ENCODE measurements at places on chromosomes 7 and 10.

DNA sequence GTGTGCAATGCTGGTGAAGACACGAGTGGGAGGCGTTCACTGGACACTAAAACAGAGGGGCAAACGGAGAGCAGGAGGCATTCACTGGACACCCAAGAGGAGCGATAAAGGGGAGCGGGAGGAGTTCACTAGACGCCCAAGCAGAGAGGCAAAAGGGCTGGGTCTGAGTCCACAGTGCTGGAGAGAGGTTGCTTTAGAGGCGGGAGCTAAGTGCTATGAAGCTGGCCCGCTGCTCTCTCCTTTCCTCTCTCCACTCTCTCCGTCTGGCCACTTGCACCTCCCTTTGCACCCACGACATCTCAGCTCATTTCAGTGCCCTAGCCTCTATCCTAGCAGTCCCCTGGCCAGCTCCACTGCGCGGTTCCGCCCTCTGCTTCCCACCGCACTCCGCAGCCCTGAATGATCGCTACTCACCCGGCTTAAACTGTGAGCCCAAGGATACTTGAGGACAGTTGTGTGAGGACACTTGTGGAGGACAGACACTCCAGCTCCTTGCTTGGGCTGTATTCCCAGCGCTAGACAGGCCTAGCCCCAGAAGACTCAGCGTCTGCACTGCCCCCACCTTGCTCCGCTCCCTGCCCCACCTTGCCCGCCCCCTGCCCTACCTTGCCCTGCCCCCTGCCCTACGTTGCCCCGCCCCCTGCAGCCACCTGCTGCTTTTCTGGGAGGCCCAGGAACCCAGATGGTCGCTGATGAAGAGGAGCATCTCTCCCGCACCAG lies 78.8 kb upstream of the CPXM2 start:
- DNase-seq = no peak

GRCh38 chr7:88115258-88115796 lies 104.5 kb downstream of the SRI start:
- no peak for DNase-seq

GRCh38 chr7:42934291-42934690 lies 2.1 kb downstream of the MRPL32 start:
- no peak for DNase-seq

DNA sequence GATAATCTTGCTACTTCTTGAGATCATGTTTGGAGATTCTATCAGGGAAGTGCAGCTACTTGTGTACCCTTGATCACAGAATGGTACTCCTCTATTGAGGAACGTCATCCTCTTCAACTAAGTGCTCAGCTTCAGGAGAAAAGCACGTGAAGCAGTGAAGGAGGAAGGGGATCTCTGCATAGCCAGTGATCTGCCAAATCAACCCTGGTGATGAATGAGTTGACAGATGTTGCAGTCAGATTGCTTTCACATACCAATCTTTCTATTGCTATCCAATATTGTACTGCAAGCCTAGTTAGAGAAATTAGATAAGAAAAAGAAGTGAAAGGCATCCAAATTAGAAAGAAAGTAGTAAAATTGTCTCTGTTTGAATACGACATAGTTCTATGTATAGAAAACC lies 309.4 kb downstream of the TWIST1 start:
- no peak for DNase-seq

- no peak for DNase-seq
These were observed 86.6 kb upstream of the LEP start for GRCh38 chr7:128154504-128154903.

GRCh38 chr7:34109936-34110780 lies 204.8 kb downstream of the BMPER start:
- no peak for DNase-seq

DNA sequence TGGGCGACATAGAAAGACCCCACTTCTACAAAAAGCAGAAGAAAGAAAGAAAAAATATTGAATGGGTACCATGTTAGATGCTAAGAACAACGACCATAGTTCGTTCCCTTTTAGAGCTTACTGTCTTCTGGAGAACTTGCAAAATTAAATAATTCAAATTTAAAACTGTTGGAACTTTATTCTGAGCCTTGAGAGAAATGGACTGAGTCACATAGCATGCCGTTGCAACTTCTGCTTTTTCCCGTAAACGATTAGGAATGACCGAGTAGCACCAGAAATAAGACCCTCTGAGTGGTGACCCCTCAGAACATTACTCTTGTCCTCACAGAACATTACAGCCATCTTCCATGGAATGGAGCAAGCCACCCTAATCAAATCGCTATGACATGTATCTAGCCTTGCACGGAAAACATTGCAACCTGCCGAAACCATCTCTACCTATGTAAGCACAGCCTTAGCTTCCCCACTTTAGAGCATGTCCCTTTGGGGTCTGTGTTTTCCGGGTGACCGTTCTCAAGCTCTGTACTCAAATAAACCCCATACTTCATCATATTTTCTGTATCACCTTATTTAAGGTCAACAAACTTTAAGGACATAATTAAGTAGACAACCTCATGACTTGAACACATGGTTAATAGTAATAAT lies 179.1 kb downstream of the PRKCQ start:
- no peak for DNase-seq

DNA sequence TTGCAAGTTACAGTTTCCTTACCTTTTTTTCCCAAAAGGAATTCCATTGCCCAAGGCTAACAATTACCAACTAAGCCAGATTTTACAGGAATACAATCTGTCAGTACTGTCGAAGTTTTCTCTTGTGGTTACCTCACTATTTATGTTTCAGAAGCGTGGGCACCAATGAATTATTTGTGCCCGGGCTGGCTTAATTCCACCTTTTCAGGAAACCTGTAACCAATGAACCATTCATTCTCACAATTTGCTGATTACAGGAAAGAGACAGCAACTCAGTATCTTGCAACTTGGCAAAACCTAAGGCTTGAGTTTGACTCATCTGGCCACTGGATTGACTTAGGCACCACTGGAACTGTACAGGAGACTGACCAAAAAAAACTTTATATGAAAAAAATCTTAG lies 485.6 kb downstream of the INHBA start:
- DNase-seq = no peak

DNA sequence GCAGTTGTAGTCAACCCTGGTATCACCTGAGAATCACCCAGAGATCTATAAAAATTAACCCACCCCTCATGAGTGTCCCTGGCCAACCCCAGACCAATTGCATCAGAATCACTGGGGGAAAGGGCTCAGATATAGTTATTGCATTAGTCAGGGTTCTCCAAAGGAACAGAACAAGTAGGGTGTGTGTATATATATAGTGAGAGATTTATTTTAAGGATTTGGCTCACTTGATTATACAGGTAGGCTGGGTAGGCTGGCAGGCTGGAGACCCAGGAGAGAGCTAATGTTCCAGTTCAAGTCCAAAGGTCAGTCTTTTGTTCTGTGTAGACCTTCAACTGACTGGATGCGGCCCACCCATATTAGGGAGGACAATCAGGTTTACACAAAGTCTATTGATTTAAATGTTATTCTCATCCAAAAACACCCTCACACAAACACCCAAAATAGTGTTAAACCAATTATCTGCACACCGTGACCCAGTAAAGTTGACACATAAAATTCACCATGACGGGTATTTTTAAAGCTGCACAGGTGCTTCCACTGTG lies 372.9 kb upstream of the NFE2L3 start:
- DNase-seq = no peak

GRCh38 chr10:1567152-1567551 lies 170.2 kb downstream of the ADARB2 start:
- no peak for DNase-seq

GRCh38 chr10:43863859-43864591 lies 215.3 kb upstream of the ZNF32 start:
- DNase-seq = no peak

DNA sequence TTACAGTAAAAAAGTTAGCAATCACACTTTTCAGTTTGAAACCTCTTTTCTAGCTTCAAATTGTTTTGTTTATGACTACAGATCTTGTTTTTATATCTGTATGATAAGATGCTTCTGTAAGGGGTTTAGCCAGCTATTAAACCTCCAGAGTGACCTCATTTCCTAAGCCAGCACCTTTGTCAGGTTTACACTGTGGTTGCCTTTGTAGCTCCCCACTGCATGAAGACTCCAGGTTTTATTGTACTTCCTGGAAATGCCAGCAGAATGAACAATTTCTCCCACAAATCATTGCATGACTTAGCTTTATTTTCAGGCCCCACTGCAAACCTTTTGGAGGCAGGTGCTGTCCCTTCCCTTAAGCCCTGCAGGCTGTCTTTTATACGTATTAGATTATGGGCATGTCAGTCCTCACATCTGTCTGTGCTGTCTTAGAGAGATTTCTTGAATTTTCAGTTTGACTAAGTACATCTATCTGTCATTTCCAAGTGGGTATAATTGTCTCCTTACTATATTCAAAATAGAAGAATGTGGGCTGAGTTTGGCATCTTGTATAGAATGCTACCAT lies 8.2 kb upstream of the AGR3 start:
- no peak for DNase-seq

DNA sequence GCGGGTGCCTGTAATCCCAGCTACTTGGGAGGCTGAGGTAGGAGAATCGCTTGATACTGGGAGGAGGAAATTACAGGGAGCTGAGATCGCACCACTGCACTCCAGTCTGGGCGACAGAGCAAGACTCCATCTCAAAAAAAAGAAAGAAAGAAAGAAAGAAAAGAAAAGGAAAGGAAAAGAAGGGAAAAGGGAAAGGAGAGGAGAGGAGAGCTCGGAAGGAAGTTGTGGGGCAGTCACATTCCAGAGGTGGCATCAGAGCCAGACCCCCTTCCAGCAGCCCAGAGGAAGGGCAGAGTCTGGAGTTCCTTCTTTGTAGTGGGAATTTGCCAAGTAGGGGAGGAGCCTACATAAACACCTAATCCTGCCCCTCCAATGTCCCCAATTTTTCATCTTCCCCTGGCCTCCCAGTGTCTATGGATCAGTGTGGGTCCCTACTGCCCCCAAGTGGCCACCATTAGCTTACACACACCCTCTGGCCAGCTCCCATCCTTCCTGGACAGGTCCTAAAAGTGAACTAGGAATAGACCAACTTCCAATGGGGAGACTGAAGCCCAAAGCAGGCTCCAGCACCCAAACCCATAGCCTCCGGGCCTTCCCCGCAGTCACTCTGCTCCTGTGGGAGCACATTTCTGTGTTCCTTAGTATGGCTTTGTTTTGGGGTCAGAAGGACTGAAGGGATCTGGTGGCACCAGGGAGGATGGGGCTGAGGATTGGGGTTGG lies 39.6 kb upstream of the HSPB1 start:
- DNase-seq = no peak

GRCh38 chr7:71389976-71390375 lies 258.0 kb downstream of the GALNT17 start:
- no peak for DNase-seq

GRCh38 chr7:4957847-4958476 lies 1.0 kb downstream of the MMD2 start:
- no peak for DNase-seq

- DNase-seq = no peak
These were observed 67.4 kb downstream of the VWC2 start for GRCh38 chr7:49840751-49841405.

DNA sequence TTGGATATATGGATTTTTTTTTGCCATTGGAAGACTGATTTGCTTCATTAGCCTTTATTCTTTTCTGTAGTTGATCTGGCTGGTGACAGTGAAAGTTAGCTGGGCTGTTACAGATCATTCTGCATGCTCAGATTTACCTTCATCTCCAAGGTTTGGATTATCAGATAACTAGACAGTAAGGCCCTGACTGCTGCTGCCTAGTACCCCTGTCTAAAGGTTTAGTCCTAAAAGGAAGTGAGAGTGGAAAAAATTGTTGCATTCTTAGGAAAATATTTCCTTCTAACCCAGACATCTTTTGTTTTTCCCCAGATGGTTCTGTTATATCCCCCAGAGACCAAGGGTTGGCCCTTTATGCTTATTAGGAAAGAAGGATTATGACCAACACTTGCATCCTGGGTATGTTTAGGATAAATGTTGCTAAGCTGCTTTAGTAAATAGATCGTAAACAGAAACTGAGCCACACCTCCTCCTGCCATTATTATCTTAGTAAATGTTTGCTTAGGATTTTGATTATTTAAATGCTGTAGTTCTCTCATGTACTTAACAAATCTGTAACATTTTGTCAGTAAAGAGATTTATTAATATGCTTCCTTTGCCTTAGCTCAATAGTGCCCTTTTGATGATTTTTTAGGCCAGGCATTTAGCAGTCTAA lies 44.4 kb downstream of the MCU start:
- no peak for DNase-seq

DNA sequence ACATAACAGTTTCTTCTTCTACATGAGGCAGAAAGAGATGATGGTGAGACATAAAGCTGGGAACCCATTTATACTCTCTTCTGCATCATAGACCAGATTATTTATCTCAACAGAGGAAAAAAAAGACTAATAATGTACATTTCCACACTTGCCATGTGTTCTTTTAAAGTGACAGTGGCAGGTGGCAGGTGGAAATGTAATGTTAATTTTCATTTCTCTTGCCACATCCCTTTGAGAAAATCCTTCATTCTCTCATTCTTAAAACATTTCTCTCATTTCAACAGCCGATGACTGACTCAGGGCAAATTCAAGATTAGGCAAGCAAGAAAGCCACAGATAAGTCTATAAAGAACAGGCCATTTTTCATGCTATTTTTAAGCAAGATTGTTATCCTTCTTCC lies 635.6 kb upstream of the SORCS1 start:
- no peak for DNase-seq

DNA sequence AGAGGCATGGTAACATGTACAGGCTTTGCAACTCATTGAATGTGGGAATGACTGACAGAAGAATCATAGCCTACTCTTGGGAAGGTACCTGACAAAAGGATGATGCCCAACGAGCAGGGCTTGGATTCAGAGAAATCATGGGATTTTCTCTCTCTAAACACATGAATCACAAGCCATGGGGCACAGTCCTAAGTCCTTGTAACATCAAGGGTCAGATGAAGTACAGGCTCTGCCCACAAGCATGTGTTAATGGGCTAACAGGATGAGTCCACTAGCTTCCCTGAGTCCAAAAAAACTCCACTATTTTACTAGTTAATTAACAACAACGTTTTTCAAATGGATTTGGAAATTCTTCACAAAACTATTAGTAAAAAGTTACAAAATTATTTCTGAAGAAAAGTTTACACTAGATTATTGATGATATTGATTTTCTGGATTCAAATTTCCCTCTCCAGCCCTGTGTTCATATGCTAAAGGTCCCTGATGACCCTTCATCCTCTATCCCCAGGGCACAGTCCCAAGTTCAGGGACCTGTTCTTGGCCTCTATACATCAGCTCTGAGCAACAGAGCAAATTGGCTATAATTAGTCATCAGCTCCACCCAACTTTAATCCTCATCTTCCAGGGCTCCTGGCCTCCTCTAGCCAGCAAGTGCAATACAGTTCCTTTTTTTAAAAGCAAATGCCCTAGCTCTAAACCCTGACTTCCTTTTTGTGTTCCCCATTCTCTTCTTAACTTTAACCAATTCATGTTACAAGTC lies 99.8 kb downstream of the GSAP start:
- no peak for DNase-seq

- no peak for DNase-seq
These were observed 709.9 kb upstream of the LRRTM3 start for GRCh38 chr10:66215920-66216319.

GRCh38 chr7:148983200-148984146 lies 44.8 kb downstream of the PDIA4 start:
- DNase-seq = peak; percentile 81
